ENCODE measurements at places on chromosomes 3 and 15. TPM values are rescaled to one million over a fixed set of nuclear protein-coding genes. Genes with fewer than 3 reads are reported as not detected.

EHD4 gene
- total RNA-seq, result 10.5 TPM

ASB14 gene
- not detected for total RNA-seq

CNTN3 gene
- total RNA-seq, result not detected

GOLGA8J gene
- 0.06 TPM for total RNA-seq

MITF gene
- total RNA-seq, result 8.4 TPM

KIF23 gene
- 75.3 TPM for total RNA-seq

CYP1A2 gene
- total RNA-seq, result not detected

ROPN1 gene
- not detected for total RNA-seq

TUSC7 gene
- not detected for total RNA-seq

TIPARP gene
- 42.1 TPM for total RNA-seq

GHSR gene
- total RNA-seq, result not detected

WHAMM gene
- 6.9 TPM for total RNA-seq

MAGI1 gene
- 3.7 TPM for total RNA-seq

IL5RA gene
- not detected for total RNA-seq

AADACL2 gene
- total RNA-seq, result not detected

CHRNA5 gene
- 34.6 TPM for total RNA-seq

ZNF80 gene
- not detected for total RNA-seq

ADIPOQ gene
- not detected for total RNA-seq

C3orf20 gene
- total RNA-seq, result 0.05 TPM

CGNL1 gene
- 1.2 TPM for total RNA-seq

POC1A gene
- 19.1 TPM for total RNA-seq

GAP43 gene
- total RNA-seq, result not detected

CELF6 gene
- total RNA-seq, result 0.13 TPM

SPG21 gene
- total RNA-seq, result 134 TPM

FOXB1 gene
- total RNA-seq, result not detected

SMC4 gene
- total RNA-seq, result 89.9 TPM

ITIH1 gene
- total RNA-seq, result not detected

PDZRN3 gene
- total RNA-seq, result not detected

LRRC3B gene
- total RNA-seq, result not detected

CACNA1D gene
- 0.61 TPM for total RNA-seq

CCR8 gene
- total RNA-seq, result not detected

PTH1R gene
- 0.51 TPM for total RNA-seq

GPR160 gene
- total RNA-seq, result 1.5 TPM
